ENCODE measurements at places on chromosomes 16 and 17. TPM values are rescaled to one million over a fixed set of nuclear protein-coding genes. Genes with fewer than 3 reads are reported as not detected.

COG1 gene
- 24.8 TPM for total RNA-seq

C16orf96 gene
- 0.13 TPM for total RNA-seq

- no peak for DNase-seq
Measured at GRCh38 chr16:53131363-53132071, 76.7 kb downstream of the CHD9 start.

NUTF2 gene
- total RNA-seq, result 147 TPM

GRCh38 chr16:30760001-30760559 is 1.8 kb downstream of the CFAP119 start:
- no peak for DNase-seq

CD300H gene
- not detected for total RNA-seq

ZMYND15 gene
- 2.3 TPM for total RNA-seq

DNA sequence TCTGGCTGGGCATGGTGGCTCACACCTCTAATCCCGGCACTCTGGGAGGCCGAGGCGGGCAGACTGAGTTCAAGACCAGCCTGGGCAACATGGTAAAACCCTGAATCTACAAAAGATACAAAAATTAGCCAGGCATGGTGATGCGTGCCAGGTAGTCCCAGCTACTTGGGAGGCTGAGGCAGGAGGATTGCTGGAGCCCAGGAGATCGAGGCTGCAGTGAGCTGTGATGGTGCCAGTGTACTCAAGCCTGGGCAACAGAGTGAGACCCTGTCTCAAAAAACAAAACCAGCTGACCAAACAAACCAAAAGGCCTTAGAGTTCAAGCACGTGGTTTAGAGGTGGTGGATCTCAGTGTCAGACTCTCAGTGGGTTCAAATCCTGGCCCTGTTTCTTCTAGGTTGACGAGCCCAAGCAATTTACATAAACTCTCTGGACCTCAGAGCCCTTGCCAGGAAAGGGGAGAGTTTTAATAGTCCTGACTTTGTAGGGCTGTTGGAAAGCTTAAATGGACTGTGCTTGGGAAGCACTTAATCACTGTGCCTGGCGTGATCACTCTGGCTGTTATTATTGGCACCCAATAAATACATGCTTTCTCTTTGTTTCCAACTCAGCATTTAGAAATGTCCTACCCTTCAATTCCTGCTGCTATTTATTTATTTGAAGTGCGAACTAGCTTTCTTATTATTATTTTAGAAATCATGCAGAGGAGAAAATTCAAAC is 44.7 kb downstream of the ABCC1 start:
- no peak for DNase-seq

Data from PC-9 (cell line).